ENCODE measurements at places on chromosomes 13 and 19. TPM values are rescaled to one million over a fixed set of nuclear protein-coding genes. Genes with fewer than 3 reads are reported as not detected.

GRCh38 chr13:31905961-31906360, 125.6 kb upstream of the FRY start:
- no peak for DNase-seq

GRCh38 chr19:613732-614567, 19.4 kb downstream of the POLRMT start:
- DNase-seq = no peak

GRCh38 chr19:29263305-29264135, 50.6 kb upstream of the UQCRFS1 start:
- DNase-seq = no peak

DNA sequence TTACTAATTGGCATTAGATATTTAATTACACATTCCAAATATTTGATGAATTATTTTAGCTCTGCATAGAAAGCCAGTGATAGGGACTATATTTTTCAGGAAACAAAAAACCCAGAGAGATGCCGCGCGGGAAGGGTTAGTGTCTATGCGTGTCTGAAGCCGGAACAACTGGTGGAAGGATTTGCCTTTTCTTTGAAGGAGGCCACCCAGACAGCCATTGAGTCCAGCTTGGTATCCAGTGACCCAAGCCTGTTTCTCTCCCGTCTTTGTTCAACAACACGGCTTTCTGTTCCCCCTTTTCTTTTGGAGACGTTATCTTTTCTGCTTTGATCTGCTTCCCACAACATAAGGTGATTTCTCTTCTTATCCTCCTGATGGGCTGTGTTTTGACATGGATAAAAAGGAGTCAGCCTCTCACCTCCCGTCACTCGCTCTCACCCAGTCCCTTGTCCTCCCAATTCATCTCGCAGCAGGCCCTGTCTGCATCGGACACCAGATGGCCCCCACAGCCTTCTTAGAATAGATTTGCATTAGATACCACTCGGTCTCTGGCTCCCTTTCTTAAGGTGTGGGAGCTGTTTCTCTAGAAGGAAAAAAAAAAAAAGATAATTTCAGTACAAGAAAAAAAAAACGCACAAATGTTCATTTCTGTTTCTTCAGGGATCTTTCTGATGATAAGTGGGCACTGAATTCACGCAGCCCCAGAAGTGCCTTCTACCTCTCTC, 361.8 kb downstream of the ZNF536 start:
- DNase-seq = no peak

- DNase-seq = no peak
These were observed 81.7 kb downstream of the ZNF429 start for GRCh38 chr19:21587117-21587461.

GRCh38 chr19:46514589-46515289, 19.1 kb upstream of the PNMA8B start:
- no peak for DNase-seq

GRCh38 chr13:47258384-47258783, 361.5 kb upstream of the HTR2A start:
- no peak for DNase-seq

DNA sequence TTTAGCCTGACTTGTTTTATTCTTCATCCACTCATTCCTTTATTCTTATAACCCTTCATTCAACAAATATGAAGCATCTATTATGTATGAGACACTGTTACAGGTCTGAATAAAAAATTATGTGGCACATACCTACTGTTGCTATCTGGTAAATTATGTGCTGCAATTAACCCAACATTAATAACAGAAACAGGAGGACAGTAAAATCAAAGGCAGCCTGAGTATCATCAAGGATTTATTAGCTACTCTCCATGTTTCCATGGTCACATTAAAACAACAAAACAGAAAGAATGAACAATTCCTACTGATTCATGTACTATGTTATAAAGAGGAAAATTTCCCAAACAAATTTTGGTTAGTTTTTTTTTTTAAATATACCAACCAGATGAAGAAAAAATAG, 43.9 kb downstream of the RAP2A start:
- DNase-seq = no peak

DNA sequence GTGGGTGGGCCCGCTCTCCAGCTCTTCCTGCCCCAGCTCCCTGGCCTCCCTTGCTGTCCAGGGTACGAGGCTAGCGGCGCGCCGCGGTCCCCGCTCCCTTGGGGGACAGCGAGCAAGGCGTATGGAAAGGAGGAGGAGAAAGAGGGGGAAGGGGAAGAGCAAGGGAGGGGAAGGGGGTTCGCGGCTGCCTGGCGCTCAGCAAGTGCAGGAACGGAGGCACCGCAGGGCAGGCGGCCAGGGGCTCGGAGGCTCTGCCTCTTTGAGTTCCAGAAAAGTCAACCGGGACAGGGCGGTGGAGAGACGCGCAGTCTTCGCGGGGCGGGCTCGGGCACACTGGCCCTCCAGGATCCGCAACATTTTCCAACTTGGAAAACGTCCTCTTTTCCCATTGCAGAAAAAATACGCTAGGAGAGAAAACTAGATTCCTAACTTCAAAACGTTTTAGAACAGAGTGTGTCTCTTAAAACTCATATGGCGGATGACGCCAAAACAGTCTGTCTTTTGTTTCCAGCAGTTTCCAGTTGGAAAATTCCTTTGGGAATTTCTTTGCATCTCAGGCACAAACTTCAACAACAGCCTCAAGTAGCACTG, 23.1 kb upstream of the TNFRSF19 start:
- DNase-seq = no peak

DNA sequence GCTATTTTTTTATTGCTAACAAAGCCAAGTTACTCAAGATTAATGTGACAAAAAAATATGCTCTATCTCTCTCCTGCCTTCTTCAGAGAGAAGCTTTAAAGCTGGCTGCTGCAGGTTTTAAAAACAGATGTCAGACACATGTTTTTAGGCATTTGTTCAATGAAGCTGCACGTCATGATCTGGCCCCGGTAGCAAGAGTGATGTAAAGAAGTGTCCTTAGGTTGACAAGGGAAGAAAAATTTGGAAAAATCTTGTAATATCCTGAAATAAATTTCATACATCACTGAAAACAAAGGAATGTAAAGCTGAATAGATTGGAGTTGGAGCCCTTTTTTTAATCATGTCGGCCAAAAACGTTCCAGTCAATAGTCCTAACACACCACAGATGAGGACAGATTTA, 531.4 kb upstream of the NBEA start:
- DNase-seq = no peak

DNA sequence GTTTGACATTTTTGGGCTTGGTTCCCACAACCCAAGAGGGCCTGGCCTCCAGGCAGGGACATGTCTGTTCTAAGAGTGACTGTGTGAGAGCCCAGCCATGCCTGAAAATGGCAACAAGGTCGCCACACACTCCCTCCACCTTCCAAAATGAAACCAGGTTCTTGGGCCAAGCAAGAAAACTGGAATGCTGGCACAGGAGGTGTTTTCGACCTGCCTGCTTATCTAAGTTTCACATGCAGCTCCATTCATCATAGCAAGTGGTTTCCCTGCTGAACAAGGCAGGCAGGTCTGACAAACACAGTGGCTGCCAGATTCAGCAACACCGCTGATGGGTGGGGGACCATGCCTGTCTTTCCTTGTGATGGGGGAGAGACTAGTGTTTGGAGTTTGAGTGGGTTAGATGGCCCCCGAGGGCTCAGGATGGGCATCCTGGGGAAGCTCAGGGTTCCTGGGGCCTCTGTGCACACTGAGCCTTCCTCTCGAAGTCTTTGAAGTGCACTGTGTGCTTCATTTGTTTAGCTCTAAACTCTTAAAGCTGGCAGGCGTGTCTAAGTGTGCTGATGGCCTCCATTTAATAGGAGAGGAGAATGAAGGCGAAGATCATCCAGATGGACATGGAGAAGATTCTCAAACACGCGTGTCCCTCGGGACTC, 17.9 kb upstream of the GAS6 start:
- DNase-seq = no peak

DNA sequence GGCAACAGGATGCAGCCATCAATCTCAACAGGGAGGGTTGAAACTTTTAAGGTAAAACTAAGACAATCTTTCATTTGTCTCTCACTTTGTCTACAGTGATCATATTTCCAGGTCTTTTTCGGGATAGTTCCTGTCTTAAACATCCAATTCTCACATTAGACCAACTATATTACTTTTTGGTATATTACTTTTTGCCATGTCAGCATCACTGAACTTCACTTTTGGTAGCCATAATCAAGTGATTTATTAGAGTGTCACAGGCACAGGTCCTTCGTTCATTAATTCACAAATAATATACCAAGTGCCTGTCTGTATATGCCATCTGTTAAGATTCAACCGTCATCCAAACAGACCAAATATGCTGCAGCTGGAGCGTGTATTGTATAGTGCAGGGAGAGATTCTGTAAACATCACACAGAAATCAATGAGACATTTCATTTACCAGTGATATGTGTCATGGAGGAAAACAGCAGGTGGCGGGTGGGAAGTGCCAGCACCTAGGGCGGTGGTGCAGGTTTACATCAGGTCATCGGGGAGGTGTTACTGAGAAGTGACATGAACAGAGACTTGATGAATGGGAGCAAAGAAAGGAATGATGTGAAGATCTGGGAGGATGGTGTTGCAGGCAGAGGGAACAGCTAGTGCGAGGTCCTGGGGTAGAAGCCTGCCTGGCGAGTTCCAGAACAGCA, 24.9 kb downstream of the ARHGEF7 start:
- no peak for DNase-seq

The ACP5 gene
- 1.9 TPM for total RNA-seq

The FSD1 gene
- total RNA-seq = 20.9 TPM

The GRWD1 gene
- total RNA-seq = 35.7 TPM

The PALM gene
- 52.8 TPM for total RNA-seq

The ELAVL3 gene
- not detected for total RNA-seq

The DMKN gene
- not detected for total RNA-seq

The OXGR1 gene
- not detected for total RNA-seq

The LILRB4 gene
- total RNA-seq = not detected

The ATP11A gene
- total RNA-seq = 62.1 TPM

The TMEM143 gene
- 5.1 TPM for total RNA-seq

The ZNF415 gene
- total RNA-seq = 1.6 TPM

The DAND5 gene
- 0.05 TPM for total RNA-seq

Data from glomerular endothelial cell (primary cell).